ENCODE measurements at places on chromosomes 12 and 14. TPM values are rescaled to one million over a fixed set of nuclear protein-coding genes. Genes with fewer than 3 reads are reported as not detected.

DNA sequence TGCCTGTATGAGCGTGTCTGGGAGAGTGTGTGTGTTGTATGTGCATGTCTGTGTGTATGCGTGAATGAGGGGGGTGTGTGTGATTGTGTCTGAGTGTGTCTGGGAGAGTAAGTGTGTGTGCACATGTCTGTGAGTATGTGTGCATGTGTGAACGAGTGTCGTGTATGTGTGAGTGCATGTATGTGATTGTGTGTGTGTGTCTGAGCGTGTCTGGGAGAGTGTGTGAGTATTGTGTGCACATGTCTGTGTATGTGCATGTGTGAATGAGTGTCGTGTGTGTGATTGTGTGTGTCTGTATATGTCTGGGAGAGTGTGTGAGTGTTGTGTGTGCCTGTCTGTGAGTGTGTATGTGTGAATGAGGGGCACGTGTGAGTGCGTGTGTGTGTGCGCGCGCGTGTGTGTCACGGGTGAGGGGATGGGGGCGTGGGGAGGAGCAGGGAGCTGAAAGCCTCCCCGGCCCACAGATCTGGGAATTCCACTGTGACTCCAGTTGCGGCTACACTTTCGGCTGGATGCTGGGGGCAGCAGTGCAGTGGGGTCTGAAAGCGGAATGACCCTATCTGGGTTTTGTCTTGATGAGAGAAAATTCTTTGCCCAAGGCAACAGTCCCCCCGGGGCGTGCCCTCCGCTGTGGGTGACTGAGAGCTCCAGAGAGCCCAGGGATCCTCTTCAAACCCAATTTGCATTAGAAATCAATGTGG, 138.1 kb upstream of the MED13L start:
- no peak overlapping the region for H3K4me3 ChIP-seq
- no peaks in the 10 kb centered on the region for H3K4me1 ChIP-seq
- no peaks in the 10 kb centered on the region for H3K27me3 ChIP-seq
- H3K27ac ChIP-seq, result no peak overlapping the region

GRCh38 chr12:7853557-7853956, 19.2 kb downstream of the SLC2A14 start:
- DNase-seq, result no peak
- H3K27ac ChIP-seq, result no peak overlapping the region
- H3K4me3 ChIP-seq, result no peak overlapping the region
- no peaks in the 10 kb centered on the region for H3K27me3 ChIP-seq
- no peaks in the 10 kb centered on the region for H3K36me3 ChIP-seq
- H3K4me1 ChIP-seq, result no peaks in the 10 kb centered on the region

- H3K27ac ChIP-seq, result no peak within 1 kb of the TSS
- DNase-seq, result peak; percentile 18
- peak within 1 kb of the TSS; percentile 14 for H3K4me3 ChIP-seq
- no peaks in the 10 kb centered on the region for H3K36me3 ChIP-seq
- H3K27me3 ChIP-seq, result peaks cover 13% of the 10 kb centered on the region
- no peaks in the 10 kb centered on the region for H3K4me1 ChIP-seq
These were observed at the start of gene LRRC9 for GRCh38 chr14:59919570-59920377. Gene LRRC9, plus strand, starts transcription at chr14:59920144.

- H3K36me3 ChIP-seq, result no peaks in the 10 kb centered on the region
- H3K27ac ChIP-seq, result peak overlapping the region; percentile 98
These were observed 2.5 kb downstream of the HNRNPA1 start for GRCh38 chr12:54282949-54283593.

GRCh38 chr12:107477947-107478610, 207.5 kb upstream of the PWP1 start:
- H3K36me3 ChIP-seq, result no peaks in the 10 kb centered on the region
- no peaks in the 10 kb centered on the region for H3K27me3 ChIP-seq
- no peak overlapping the region for H3K27ac ChIP-seq
- no peak for DNase-seq
- no peak overlapping the region for H3K4me3 ChIP-seq

DNA sequence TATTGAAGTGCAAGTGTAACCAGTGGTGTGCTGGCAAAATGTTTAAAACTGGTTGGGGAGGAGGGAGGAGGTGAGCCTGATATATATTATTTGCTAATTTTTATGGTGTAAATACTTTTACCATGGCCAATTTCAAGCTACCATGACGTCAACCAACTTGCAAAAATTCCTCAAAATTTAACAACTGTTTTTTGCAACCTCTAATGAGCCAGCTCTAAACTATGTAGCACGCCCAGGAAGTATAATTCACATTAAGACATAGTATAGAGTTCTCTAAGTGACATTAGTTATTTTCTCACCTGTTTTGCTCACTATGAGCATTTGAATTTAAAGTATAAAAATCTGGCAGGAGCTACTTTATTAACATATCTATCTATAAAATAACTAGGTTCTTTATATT, 41.4 kb downstream of the ATL1 start:
- H3K4me1 ChIP-seq, result no peaks in the 10 kb centered on the region
- H3K27ac ChIP-seq, result no peak overlapping the region
- no peak for DNase-seq
- H3K36me3 ChIP-seq, result no peaks in the 10 kb centered on the region
- no peaks in the 10 kb centered on the region for H3K27me3 ChIP-seq

DNA sequence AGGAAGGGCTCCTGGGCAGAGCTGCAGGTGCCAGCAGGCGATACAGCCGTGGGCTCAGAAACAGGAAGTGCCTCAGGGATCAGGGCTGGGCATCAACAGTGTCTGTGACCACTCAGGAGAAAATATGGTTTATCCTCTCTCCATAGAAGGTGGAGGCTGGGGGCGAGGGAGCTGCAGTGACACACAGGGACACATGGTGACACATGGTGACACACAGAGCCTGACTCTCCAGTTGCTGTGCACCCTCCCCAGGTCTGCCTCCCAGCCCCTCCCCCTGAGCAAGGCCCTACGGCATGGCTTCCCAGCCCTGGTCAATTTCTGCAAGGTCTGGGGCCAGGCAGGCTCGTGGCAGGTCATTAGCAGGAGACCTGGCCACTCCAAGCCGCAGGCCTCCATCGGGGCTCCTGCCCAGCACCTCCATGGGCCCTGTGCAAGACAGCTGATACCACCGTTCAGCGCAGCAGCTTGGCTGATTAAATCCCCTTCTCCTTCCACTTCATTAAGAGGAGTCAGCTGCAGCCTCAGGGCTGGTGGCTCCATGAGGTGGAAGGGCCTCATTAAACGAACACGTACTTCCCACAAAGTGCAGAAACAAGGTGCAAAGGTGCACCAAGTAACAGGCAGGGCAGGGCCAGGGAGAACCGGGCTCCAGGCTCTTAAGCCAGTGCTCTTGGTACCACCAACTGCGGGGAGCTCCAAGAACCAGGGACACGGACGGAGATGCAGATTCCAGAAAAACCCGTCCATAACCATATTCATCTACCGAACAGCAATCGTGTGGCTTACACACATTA, 60.7 kb downstream of the CCNK start:
- no peaks in the 10 kb centered on the region for H3K27me3 ChIP-seq

DNA sequence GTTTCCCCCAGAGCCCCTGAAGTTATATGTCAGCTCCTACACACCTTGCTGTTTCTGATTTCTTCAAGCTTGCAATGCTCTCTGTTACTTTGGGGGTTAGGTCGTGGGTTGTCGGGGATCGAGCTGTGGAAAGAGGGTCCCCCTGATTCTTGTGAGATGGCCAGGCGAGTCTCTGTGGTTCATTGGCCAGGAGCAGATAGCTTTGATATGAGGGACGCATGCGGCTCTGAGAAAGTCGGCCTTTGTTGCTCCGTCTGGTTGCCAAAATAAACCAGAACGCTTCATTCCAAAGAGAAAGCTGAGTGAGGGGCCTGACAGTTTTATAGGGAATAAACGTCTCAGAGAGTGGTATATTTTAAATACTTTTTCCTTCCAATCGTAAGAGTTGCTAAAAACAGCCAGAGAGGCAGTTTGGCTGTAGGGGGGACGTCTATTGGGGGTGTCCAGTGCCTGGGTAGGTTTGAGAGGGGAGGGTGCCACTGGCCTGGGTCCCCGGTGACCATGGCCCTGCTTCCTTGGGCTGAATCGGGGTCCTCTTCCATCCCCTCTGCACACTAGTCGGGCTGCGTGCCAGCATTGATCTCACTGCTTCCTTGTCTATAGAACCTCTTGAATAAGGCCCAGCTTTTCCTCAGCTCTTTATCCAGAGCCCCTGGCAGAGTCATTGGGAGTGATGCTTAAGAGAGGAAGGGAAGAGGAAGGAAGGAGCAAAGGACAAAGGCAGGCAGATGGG, 18.9 kb downstream of the CCND2 start:
- H3K27me3 ChIP-seq, result no peaks in the 10 kb centered on the region
- H3K36me3 ChIP-seq, result no peaks in the 10 kb centered on the region
- no peak overlapping the region for H3K4me3 ChIP-seq
- no peak for DNase-seq

DNA sequence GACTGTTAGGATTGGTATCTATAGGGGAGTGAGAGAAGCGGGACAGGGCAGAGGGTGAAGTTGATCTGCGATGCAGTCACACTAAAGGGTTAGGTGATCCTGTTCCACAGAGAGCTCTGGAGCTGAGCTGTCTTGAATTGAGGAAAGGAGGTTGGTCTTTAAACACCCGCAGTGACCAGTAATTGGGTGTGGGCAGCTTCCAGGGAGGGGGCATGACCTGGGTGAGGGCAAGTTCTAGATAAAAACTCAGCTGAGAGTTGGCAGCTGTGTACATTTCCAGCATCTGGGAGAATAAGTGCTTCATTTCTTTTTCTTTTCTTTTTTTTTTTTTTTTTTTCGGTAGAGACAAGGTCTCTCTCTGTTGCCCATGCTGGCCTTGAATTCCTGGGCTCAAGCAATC, 35.1 kb downstream of the RDH12 start:
- no peak overlapping the region for H3K27ac ChIP-seq
- no peaks in the 10 kb centered on the region for H3K36me3 ChIP-seq
- DNase-seq, result no peak
- H3K27me3 ChIP-seq, result no peaks in the 10 kb centered on the region
- H3K4me3 ChIP-seq, result no peak overlapping the region

GRCh38 chr12:121400332-121401139, 618 bp downstream of the RNF34 start:
- peak overlapping the region; percentile 93 for H3K4me3 ChIP-seq
- peak overlapping the region; percentile 92 for H3K27ac ChIP-seq
- no peaks in the 10 kb centered on the region for H3K4me1 ChIP-seq
- H3K27me3 ChIP-seq, result no peaks in the 10 kb centered on the region
- H3K36me3 ChIP-seq, result no peaks in the 10 kb centered on the region
- no peak for DNase-seq

DNA sequence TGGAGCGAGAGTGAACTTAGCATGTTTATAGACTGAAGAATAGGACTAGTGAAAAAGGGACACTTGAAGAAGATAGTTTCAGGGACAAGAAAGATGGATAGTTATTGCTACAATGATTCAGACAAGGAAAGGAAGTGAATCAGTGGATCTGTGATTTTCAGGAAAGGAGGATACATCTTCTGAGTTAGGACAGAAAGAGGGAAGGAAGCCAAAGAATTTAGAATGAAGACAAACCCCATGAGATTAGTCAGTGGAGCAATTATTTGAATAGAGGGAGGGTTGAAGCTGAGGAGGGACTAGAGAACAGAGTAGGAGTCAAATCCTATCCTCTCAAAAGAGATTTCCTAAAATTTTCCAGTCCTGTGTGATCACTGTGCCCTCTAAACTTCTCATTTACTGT, 282.7 kb downstream of the AKAP6 start:
- no peak overlapping the region for H3K27ac ChIP-seq
- H3K36me3 ChIP-seq, result no peaks in the 10 kb centered on the region
- no peak for DNase-seq
- H3K4me1 ChIP-seq, result no peaks in the 10 kb centered on the region
- no peak overlapping the region for H3K4me3 ChIP-seq

- no peak overlapping the region for H3K27ac ChIP-seq
- no peaks in the 10 kb centered on the region for H3K36me3 ChIP-seq
- H3K4me3 ChIP-seq, result no peak overlapping the region
These were observed 11.7 kb downstream of the COCH start for GRCh38 chr14:30885840-30886740.

DNA sequence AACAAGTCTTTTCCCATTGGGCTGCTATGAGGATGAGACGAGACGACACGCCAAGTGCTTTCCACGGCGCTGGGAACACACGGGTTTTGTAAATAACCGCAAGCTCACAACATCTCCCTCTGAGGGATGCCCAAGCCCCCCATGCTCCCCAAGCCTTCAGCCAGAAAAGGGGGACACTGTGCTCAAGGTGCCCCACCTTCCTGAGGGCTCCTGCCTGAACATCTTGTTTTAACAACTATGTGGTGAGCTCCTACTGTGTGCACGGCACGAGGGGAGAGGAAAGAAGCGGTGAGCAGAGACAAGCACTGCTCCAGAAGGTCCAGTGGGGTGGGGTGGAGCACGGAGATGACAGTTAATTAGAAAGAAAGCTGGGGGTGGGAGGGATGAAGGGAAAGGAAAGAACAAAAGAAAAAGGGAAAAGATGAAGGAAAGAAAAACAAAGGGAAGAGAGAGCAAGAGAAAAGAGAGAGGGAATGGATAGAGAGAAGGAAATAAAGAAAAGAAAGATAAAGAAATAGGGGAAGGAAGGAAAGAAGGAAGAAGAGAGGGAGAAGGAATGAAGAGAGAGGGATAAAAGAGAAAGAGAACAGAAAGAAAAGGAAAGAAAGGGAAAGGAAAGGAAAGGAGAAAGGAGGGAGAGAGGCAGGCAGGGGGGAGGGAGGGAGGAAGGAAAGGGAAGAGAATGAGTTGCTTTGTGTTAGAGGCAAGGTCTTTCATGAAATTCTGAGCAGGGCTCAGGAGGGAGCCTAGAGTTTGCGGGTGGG, 56.8 kb downstream of the SLC15A4 start:
- no peak overlapping the region for H3K4me3 ChIP-seq
- no peaks in the 10 kb centered on the region for H3K27me3 ChIP-seq
- DNase-seq, result no peak
- no peaks in the 10 kb centered on the region for H3K36me3 ChIP-seq
- H3K27ac ChIP-seq, result no peak overlapping the region
- H3K4me1 ChIP-seq, result no peaks in the 10 kb centered on the region

DNA sequence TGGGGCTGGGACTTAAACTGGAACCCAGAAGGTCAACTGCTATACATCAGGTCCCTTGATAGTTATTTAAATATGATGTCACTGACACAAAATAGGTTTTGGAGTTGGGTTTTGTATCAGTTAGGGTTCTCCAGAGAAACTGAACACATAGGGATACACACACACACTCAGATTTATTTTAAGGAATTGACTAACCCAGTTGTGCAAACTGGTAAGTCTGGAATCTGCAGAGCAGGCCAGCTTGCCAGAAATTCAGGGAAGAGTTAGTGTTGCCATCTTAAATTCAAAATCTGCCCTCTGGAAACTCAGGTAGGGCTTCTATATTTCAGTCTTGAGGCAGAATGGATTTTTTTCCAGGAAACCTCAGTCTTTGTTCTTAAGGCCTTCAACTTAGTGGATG, 36.9 kb downstream of the MAPK1IP1L start:
- no peaks in the 10 kb centered on the region for H3K27me3 ChIP-seq
- no peak overlapping the region for H3K4me3 ChIP-seq
- H3K36me3 ChIP-seq, result no peaks in the 10 kb centered on the region
- H3K4me1 ChIP-seq, result no peaks in the 10 kb centered on the region
- no peak for DNase-seq
- no peak overlapping the region for H3K27ac ChIP-seq

The CINP gene
- total RNA-seq, result 38.2 TPM

The PIP4P1 gene
- total RNA-seq, result 16.4 TPM

The LRRC9 gene
- not detected for total RNA-seq

The OTX2 gene
- not detected for total RNA-seq

All from uterus (tissue), 4 donors.